ENCODE measurements at places on chromosomes 16 and 17. TPM values are rescaled to one million over a fixed set of nuclear protein-coding genes. Genes with fewer than 3 reads are reported as not detected.

Gene ABCC12
- total RNA-seq, result not detected

Gene KCNG4
- total RNA-seq, result not detected

Gene MAPT
- under 0.01 TPM for total RNA-seq

Gene NEUROD2
- total RNA-seq, result not detected

Gene SRL
- not detected for total RNA-seq

Gene MYH11
- 0.05 TPM for total RNA-seq

Gene CYGB
- 49.8 TPM for total RNA-seq

Gene PRDM7
- not detected for total RNA-seq

Gene HOXB3
- 8.0 TPM for total RNA-seq

Gene CD300LB
- total RNA-seq, result not detected

Gene GAN
- 11.6 TPM for total RNA-seq

Gene PPY
- not detected for total RNA-seq

Gene PLA2G15
- total RNA-seq, result 19.3 TPM

Gene CCL17
- not detected for total RNA-seq

Gene MMP15
- 68.6 TPM for total RNA-seq

Gene AGRP
- total RNA-seq, result not detected

Gene SMIM5
- total RNA-seq, result 0.20 TPM
